ENCODE measurements at places on chromosomes 5 and 9.

DNA sequence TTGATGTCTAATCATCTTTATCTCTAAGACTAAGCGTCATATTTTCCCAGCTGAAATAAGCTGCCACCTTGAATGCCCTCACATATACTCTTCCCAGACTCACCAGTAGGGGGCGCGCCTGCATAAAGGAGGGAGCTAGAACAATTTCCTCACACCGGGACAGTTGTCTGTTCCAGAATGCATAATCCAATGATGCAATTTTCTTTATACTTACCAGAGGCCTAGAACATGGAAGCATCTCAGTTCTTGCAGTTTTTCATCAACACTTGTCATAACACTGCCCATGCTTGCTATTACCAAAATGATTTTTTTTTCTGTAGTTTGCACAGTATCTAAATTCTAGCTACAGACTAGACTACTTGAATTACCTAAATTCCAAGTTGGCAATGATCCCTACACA, 203.9 kb downstream of the FRMD3 start:
- peak; percentile 11 for DNase-seq

DNA sequence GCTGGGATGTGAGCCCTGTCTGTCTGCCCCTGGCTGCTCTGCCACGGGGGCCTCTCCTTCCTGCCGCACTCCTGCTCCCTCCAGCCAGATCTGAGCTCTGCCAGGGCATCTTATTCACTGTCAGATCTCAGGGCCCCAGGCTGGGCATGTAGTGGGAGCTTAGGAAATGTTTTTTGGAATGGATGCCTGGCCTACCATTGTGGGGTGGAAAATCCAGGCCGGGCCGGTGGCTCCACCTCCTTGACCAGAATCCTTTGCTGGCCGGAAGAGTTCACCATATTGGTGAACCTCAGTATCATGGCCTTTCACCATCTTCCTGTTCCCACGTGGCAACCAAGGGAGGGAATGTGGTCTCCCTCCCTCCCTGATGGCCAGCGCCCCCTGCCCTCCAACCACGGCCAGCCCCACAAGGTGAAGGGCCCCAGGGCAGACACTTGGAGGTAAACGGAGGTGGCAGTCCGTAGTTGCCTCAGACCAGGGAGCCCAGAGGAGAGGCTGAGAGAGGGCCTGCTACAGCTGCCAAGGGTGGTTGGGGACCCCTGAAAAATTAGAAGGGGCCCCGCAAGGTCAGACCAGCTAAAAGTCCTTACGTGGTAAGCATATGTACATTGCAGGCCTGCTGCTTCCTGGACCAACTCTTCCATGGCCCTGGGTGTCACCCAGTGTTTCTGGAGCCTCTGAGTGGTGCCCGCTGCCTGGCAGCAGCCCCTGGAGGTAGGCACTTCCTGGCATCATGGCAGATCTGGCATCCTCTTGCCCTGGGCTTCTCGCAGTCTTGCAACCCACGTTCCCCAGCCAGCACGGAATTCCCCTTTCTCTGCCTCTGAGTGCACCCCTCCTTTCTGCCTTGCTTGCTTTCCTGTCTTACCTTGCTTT, 153.3 kb downstream of the RGS3 start:
- DNase-seq = no peak

- DNase-seq = no peak
Measured at GRCh38 chr9:130431536-130432303, 13.0 kb upstream of the ASS1 start.

- no peak for DNase-seq
Measured at GRCh38 chr5:133141746-133142145, 89.9 kb downstream of the HSPA4 start.

DNA sequence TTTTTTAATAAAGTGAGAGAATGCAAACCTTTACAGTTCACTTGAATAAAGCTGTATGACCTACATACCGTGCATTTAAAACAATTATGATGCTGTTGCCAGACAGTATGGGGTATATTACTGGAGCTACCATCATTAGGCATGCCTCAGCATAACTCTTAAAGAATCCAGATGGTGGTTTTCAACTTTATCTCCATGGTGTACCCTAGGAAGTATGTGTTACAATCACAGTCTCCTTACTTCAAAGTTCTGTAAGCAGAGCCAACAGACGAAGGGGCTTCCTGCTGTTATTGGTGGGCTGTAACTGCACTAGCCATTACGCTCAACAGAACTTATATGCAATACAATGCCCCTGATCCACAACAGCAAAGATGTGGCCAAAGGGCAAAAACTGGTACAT, 803.3 kb downstream of the DTWD2 start:
- no peak for DNase-seq

DNA sequence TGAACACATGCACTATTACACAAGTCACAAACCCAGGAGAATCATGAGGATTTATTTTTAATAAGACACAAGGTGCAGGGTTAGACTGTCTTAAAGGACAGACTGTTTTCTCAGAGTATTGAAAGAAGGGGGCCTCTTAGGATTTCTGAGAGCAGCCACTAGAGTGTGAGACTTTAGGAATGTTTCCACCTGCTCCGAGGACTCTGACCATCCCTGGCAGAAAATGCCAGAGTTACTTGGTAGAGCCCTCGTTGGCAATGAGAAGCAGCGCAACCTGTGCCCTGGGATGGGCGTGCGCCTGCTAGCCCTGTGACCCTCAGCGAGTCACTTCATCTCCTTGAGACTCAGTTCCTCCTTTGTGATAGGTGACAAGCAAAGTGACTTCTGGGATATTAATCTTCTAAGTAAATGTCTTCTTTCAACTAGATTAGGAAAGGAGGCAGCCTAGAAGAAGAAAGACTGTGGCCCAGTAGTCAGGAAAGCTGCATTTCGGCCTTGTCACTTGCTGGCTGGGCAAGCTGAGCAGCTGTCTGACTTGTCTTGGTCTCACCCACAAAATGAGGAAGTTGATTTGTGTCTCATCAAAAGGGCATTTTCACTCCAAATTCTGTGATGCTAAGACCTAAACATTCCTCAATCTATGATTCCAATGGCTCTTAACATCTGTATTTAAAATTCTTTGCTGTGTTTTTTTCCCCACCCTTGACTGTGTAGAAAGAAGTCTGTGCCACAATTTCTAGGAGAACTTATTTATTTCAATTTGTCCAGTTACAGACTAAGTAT, 60.5 kb downstream of the PTCD2 start:
- no peak for DNase-seq

DNA sequence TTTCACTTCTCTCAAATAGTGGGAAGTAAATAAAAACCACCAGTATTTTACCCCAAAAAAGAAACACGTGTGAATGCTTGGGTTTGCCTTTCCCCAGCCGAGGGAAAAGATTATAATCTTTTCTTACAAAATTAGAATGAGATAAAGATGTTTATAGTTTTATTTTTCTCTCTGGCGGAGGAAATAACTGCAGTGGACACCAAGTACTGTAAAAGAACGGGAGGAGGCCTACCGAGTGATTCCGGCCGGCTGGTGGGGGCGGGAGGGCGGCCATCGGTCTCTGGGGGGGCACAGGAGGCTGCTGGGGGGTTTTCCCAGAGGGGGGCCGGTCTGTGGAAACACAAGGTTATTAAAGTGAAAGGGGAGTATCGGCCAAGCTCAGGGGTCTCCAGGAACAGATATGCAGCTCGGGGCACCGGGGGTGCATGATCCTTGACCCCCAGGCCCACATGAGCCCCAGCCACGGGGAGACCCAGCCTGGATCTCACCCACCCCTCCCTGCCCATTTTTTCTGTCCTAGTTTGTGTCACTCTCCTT, 29.4 kb downstream of the LCP2 start:
- DNase-seq = no peak

GRCh38 chr9:98502311-98502975, 206.3 kb downstream of the GABBR2 start:
- DNase-seq = no peak

GRCh38 chr5:33827885-33828284, 63.9 kb downstream of the ADAMTS12 start:
- DNase-seq = no peak

- DNase-seq = no peak
Measured at GRCh38 chr5:29780401-29780800, 1413.1 kb upstream of the CDH6 start.

DNA sequence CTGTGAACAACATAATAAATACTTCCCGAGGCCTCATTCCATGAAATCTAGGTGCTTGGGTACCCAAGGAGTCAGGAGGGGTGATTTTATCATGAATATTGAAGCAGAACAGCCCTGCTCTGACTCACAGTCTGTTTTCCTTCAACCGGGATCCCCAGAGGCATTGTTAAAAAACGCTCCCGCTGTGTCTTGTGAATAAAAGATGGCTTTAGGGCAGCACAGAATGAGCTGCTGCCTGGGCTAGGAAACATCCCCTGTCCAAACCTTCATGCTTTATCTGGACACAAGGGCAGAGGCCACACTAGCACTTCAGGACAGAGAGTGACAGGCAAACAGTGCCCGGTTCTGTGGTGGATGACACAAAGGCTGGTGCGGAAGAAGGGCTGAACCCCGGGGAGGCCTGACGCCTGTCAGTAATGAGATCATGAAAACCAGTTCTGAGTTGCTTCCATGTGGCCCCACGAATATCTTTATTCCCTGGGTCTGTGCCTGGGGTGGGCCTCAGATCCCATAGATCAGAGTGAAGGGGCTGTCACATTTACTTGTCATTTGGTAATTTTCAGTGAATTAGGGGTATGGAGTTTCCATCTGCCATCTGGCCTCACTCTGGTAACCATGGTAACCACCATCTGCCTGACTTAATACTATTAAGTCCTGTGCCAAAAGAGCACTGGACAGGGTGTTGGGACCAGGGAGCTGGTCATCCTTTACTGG, 2.6 kb downstream of the IGFBPL1 start:
- no peak for DNase-seq

GRCh38 chr5:93422652-93423280, 158.3 kb downstream of the NR2F1-AS1 start:
- DNase-seq = no peak

DNA sequence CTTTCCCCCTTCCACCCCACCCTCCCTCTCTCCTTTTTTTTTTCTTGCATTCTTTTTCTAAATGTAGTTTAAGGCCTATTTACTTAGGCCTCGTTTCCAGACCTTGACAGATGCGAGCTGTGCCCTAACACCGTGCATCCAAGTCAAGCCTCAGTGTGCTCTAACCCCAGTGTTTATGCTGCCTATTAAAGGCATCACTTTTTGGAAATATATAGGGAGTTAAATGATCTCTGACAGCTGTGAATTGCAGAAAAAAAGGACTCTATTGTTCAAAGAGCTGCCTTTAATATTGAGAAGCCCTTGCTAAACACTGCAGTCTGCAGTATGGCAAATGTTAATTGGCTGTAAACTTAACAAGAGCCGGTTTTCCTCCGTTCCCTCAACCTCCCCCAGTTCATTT, 270.4 kb upstream of the TUT7 start:
- no peak for DNase-seq

GRCh38 chr5:76813982-76814562, 4.8 kb upstream of the F2RL1 start:
- no peak for DNase-seq

DNA sequence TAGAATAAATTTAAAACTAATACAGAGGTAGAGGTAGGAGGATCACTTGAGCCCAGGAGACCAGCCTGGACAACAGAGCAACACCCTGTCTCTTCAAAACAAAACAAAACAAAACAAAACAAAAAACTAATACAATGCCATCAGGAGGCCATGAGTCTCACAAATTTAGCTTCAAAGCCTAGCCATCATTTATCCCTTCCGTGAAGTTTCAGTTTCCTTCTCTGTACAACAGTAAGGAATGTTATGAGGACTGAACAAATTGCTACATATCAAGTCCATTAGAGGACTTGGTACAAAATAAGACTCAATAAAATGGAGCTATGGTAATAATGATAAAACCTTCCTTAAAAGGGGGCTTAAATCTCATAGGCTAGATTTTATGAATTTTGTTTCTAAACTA, 60.8 kb downstream of the MAPKAP1 start:
- no peak for DNase-seq

DNA sequence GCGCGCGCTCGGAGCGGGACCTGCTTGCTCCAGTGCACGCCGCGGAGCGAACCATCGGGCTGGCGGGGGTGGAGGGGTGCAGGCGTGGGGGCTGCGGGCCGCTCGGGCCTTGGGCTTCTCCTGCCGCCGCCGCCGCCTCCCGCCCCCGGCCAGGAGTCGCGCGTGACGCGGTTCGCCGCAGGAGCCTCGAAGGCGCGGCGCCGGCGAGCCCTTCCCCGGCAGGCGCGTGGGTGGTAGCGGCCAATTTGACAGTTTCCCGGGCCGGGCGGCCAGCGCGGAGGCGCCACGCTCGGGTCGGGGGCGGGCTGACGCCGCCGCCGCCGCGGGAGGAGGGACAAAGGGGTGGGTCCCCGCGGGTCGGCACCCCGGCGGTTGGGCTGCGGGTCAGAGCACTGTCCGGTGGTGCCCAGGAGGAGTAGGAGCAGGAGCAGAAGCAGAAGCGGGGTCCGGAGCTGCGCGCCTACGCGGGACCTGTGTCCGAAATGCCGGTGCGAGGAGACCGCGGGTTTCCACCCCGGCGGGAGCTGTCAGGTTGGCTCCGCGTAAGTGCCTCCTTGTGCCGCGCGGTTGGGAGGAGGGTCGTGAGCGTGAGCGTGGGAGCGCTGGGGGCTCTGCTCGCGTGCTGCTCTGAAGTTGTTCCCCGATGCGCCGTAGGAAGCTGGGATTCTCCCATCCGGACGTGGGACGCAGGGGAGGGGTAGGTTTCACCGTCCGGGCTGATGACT, at the start of gene TJP2:
Gene TJP2 (plus strand): TSS at position 387 of the 725 bp plus-strand sequence. CDS start 96 bp downstream, at position 483.
- no peak for DNase-seq

GRCh38 chr5:14171046-14171445, 27.9 kb downstream of the TRIO start:
- DNase-seq = no peak

DNA sequence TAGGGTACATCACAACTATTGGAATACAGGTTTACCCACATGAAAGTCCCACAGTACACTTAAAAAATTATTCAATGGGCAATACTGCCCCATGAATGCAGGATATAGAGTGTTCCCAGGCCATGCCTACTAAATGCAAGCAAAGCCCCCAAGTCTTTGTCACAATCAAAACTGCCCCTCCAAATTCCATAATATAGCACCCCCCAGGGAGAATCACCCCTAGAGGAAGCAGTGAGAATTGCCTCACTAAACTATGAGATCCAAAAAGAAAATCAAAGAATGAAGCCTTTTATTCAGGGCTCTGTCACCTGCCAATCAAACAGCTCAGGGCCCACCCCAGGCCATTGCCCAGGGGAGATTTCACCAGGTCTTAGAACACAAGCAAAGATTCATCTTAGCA, 90.8 kb downstream of the ATPSCKMT start:
- no peak for DNase-seq

GRCh38 chr5:85320495-85320894, 935.8 kb upstream of the EDIL3 start:
- no peak for DNase-seq

GRCh38 chr5:114305402-114306207, 56.3 kb upstream of the KCNN2 start:
- DNase-seq = no peak

GRCh38 chr9:81141961-81142360, 547.4 kb downstream of the TLE1 start:
- DNase-seq = no peak

GRCh38 chr9:124078641-124079040, 67.1 kb downstream of the LHX2 start:
- no peak for DNase-seq
